ENCODE measurements at places on chromosomes 11 and 22.

DNA sequence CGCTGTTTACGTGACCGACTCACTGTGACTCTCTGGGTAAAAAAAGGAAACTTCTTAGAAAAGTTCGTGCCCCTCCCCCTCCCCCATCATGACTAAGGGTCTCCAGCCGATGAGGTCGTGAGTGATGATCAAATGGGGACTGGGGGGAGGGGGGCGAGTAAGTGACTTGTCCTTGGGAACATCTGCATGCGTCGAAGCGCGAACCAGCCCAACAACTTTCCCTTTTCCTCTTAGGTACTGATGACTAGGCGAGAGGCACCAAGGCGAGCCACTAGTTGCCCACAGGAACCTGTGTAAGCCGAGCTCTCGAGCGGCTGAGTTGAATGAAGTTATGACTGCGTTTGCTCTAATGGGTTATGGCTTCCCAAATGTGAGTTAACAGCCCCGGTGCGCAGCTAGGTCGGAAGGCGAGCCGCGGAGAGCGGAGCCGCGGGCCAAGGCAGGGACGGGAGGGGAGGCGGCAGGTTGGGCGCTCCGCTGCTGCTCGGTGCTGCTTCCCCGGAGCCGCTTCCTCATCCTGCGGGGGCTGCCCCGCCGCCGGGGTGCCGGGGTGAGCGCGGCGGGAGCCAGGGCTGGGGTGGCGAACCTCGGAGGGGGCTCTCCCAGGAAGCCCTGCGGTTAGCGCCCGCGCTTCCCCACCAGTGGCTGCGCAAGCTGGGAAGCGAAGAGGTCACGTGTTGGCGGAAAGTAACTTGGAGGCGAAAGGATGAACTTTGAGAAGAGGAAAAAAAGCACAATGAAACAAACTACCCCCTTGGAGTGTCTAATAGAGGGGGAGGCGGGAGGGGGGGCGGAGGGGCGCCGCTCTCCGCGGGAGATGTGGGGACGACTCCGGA is 22.1 kb upstream of the BDNF start:
- DNase-seq = no peak

DNA sequence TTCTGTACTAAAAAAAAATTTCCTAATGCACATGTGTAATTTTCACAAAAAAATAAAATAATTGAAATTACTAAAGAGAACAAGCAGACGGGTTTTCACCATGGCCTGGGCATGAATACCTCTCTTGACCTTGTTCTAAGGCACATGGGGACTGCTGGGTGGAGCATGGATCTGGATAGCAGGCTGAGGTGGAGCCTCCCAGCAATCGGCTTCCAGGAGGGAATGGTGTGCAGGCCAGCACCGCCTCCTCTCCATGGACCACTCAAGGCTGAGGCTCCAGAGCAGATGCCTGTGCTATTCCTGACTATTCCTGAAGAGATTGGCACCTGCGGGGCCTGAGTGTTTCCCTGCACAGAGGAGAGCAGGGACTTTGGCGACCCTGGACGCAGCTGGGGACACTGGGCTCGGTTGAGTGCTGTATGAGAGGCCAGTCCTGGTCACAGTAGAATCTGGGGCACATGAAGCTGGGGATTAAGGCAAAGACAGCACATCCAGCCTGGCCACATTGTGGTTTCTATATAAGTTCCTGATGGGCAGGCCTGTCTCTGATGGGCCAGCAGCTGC is 963.6 kb downstream of the BRD1 start:
- DNase-seq = no peak

- no peak for DNase-seq
These were observed 20.3 kb downstream of the XKR3 start for GRCh38 chr22:16804882-16805281.

DNA sequence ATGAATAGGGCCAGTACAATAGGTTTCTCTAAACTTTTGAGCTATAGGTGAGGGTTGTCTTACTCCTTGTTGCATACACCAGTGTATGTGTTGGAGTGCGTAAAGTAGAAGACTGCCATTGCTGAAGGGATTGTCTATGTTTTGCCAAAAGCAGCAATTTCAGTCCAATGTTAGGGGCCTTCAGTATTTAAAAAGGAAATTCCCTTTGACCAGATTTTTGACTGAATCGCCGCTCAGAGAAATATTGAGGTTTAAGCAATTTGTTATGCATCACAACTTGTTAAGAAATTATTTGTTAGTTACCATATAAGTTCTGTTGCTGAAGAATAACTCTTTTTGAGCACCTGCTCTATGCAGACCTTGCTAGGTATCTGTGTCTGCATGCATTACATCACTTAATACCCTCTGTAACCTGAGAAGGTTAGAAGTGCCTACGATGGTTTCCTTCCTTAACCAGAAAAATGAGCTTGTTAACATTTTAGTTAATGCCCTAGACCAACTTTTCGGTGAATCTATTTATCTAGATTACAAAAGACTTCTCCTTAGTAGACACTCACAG is 33.9 kb downstream of the MMP20 start:
- no peak for DNase-seq

GRCh38 chr11:36726420-36726819 is 128.4 kb upstream of the RAG2 start:
- no peak for DNase-seq

- DNase-seq = no peak
These were observed 7.9 kb downstream of the INPPL1 start for GRCh38 chr11:72232260-72233055.

- DNase-seq = no peak
These were observed 12.5 kb downstream of the CCDC34 start for GRCh38 chr11:27350511-27350910.

- no peak for DNase-seq
These were observed 764.7 kb downstream of the BRD1 start for GRCh38 chr22:49062802-49063544.

GRCh38 chr11:12680246-12680939 is 6.2 kb downstream of the TEAD1 start:
- no peak for DNase-seq

GRCh38 chr22:19055801-19056200 is 66.4 kb downstream of the DGCR2 start:
- no peak for DNase-seq

DNA sequence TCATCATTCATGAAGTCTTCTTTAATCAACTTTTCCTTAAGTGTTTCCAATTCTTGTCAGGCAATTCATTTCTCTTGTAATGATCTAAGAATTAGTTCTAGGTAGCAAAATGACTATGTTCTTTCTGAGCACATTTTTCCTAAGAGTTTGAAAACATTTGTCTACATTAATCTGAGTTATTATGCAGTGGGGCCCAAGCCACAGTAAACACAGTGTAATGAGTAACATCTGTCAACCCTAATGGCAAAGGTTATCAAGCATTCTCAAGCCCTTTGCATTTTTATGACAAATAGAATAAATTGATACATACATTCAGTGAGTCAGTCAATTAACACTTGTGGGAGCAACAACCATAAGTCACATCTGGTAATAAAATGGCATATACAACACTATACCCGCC is 106.7 kb upstream of the ZC3H12C start:
- DNase-seq = no peak

DNA sequence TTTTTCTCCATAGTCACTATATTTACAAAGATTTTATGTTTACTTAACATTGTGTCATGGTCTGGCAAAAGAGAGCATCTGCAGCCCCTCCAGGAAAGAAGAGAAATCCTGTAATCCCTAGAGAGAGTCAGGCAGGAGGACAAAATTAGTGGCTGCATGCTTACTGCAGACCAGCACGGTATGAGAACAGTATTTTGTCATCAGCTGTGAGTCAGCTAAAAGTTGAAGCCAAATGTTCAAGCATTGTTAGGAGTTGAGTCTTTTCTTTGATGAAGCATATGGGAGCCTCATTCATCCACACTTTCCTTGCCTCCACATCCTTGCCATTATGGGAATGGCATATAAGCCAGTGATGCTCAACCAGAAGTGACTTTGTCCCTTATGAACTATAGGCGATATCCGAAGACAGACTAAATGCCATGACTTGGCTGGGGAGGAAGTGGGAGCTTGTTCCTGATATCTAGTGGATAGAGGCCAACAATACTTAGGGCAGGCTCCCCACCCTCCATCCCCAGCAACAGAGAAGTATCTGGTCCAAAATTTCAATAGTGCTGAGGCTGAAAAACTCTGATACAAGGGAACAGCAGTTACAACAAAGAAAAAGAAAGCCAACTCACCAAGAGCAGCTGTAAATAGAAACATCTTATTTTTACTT is 112.0 kb upstream of the OR5AK2 start:
- DNase-seq = no peak

- no peak for DNase-seq
These were observed 38.7 kb downstream of the DUSP8 start for GRCh38 chr11:1533342-1533725.

DNA sequence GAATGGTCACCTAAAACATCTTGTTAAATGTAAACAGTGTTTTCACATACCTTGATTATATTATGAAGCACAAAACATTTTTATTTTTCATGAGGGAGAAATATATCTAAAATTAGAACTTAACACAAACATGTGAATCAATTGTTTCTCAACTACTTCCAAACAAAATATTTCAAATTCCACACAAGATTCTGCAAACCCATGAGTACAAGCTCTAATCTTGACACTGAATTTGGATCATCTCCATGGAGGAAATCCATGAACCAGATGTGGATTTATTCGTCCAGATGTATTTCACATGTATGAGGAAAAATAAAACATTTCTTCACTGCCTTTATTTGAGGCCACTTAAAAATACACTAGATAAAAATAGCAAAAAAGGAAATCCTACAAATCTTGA is 184.2 kb downstream of the SBF2 start:
- DNase-seq = no peak

DNA sequence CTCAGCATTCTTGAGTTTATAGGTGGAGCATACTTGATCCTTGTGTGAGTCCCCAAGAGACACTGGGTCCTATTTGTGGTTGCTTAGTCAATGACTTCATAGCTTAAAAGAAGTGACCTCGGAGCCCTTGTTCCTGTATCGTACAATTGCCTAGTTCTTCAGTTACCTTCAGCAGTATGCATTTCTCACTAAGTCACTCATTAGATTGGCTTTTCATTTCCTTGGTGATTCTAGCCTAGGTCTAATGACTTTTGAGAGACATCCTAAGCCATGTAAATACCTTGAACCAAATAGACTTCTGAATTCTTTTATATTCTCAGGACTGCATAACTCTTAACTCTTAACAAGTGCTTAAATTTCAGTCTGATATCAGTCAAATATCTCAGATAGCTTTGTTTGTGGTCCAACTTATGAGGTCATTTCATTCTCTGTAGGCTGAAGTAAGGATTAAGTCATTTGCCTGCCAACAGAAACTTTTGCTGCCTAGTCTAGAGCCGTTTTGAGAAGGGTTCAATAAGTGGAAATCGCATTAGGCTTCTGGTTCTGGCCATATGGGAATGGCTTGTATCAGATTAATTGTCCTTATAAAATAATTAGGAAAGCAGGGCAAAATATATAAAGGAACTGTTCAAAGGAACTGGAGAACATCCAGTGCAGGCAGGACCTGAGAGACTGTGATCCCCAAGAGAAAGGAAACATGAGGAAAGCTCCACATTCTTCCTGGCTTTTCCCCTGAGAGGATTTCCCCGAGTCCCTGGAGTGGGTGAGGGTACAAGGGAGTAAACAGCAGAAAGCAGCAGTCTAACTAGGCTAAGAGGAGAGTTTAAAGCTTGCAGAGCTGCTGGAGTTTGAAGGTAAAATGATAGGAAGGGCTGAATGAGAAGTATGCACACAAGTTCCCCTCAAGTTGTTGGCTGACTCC is 39.9 kb downstream of the TRAF6 start:
- no peak for DNase-seq

- DNase-seq = no peak
These were observed 514.2 kb downstream of the SOX6 start for GRCh38 chr11:15841931-15842740.

GRCh38 chr11:105024394-105024793 is 1.4 kb upstream of the CASP5 start:
- DNase-seq = no peak

- no peak for DNase-seq
These were observed 9.4 kb downstream of the TRIM29 start for GRCh38 chr11:120128392-120129119.

GRCh38 chr11:124313131-124313530 is 618 bp downstream of the OR8D1 start:
- DNase-seq = no peak

DNA sequence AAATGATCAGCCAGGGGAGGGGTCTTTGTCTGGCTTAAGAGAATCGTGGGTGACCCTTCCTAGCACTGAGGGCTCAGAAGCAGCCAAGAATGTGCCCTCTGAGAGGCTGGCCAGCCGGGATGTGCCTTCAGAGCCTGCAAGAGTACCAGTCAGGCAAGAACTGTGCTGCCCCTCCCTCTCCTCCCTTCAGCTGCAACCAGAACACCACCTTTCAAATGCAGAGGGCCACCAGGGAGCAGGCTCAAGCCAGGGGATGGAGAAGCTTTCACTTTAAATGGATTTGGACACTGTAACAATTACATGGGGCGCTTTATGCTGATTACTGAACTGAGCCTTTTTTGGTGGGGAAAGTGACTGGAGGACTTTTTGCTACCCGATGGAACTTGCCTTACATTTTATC is 44.9 kb upstream of the TENM4 start:
- DNase-seq = no peak

DNA sequence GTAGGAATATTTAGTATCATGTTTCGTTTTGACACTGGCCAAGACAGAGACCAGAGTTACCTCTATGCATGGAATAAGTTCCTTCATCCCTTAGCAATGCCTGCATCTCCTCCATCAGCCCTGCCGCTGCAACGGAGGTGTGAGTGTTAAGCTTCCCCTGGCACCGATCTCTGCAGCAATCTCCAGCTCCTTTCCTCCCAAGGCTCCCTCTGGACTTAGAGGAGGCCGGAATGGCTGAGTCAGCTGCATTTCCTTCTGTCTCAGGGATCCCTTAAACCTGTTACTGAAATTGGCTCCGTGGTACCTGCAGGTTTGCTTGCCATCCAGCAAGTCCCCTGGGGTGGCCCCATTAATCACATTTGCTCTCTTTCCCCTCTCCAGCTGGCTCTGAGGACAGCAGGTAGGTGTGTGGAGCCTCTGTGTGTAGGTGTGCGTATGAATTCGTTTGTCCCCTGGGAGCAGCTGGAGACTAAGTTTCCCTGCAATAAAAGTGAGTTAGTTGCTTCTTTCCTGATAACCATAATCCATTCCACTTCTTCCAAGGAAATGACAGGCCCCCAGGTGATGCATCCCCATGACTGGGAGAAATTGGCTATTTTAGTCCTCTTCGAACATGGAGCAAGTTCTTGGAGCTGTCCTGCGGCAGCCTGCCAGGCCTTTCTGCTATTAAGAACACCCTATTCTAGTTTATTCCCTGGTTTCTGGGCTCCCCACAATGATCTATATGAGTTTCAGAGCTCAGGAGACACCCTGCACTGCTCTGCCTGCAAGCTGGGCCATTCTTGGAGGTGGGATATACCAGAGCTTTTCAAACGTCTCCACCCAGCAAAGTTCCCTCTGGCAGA is 457.2 kb upstream of the CADM1 start:
- no peak for DNase-seq
